ENCODE measurements at places on chromosomes 5 and 9. TPM values are rescaled to one million over a fixed set of nuclear protein-coding genes. Genes with fewer than 3 reads are reported as not detected.

QSOX2 gene
- 12.4 TPM for total RNA-seq

- no peak for DNase-seq
These were observed 23.9 kb upstream of the PPP1R2B start for GRCh38 chr5:156826150-156826549.

- no peak for DNase-seq
These were observed 155.2 kb downstream of the BAAT start for GRCh38 chr9:101229606-101230005.

ACTBL2 gene
- not detected for total RNA-seq
